ENCODE measurements at places on chromosomes 7 and 10.
A peak's percentile ranks its signal among the peaks of the same experiment; 100 is the strongest.

- no peak for DNase-seq
These were observed at the start of gene PAXIP1 for GRCh38 chr7:155003092-155003375. TSS of gene PAXIP1 (minus strand) at chr7:155003124. CDS start at chr7:155002929, 195 bp downstream.

DNA sequence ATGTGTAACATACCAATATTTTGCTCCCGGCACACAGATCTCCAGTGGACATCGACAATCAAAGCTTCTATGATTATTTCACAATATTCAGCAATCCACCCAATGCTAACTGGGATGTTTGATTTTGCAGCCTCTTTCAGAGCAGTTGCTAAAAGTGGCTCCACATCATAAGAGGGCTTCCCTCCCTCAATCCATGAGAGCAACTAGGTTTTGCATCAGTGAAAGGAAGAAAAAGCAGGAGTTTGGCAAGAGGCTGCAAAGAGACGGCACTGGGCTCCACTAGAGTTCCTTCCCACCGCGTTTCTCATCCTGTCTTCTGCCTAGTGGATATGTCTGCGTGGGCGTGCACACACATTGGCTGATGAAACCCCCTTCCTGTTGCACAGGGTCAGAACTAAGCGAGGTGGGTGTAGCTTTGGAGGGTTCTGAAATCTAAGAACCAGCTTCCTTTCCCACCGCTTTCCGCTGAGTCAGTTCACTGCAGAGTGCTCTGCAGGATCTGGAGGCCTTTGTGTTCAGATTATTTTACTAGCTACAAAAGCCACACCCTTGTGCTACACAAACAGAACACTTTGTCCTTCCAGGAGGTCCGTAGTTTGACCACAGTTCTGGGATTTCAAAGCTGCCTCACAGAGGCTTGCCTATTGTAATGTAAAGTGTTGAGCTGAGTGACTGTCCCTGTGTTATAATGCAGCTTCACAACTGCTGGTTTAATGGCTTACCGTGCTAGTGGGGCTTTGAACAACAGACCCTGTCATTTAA is 28.1 kb downstream of the ARL4A start:
- peak; percentile 12 for DNase-seq

DNA sequence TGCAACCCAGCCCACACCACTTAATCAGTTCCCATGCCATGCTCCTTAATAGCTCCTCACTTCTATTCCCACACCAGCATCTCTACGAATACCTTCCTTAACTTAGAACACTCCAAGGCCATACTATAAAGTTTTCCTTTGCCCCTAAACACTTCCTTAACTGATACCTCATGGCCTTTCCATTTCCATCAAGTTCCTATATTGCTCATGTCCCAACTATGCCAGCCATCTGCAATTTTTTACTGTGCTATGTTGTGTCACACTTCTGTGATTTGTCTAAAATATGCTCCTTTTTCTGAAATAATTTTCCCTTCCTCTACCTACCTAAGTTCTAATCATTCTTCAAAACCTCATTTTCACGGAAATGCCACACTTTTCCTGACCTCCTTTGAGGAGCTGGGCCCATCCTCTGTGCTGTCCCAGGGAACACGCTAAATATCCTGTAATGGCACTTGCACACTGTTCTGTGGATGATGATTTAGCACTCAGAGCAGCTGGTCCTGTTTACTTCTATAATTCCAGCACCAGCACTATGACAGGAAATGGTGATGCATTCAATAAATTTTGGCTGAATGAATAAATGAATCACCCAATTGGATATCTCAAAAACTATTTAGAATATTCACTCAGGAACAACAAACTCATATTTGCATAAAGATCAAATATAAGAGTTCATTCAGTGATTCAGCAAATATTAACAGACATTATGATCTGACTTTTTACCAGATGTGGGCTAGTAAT is 266.5 kb upstream of the HGF start:
- no peak for DNase-seq

GRCh38 chr7:106775552-106775936 is 89.5 kb upstream of the PIK3CG start:
- DNase-seq, result no peak

DNA sequence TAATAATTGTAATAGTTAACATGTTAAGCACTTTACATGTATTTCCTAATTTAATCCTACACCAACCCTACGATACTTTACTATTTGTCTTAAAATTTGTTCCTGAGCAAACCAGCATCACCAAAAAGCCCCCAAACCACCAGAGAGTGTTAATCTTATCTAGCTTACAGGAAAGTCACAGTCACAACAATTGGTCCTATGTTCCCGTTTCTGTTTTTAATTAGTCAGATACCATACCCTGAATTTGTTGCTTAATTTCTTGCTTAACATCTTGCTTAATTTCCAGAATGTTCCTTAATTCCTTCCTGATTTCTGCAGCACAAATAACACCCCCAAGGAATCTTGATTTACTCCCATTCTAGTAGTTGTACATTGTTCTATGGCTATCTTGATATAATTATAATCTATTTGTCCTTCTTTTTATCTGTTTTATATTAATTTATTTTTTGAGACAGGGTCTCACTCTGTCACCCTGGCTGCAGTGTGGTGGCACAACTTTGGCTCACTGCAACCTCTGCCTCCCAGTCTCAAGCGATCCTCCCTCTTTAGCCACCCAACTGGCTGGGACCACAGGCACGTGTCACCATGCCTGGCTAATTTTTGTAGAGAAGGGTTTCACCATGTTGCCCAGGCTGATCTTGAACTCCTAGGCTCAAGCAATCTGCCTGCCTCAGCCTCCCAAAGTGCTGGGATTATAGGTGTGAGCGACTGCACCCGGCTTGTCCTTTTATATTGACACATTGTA is 6.6 kb upstream of the PDSS1 start:
- no peak for DNase-seq

DNA sequence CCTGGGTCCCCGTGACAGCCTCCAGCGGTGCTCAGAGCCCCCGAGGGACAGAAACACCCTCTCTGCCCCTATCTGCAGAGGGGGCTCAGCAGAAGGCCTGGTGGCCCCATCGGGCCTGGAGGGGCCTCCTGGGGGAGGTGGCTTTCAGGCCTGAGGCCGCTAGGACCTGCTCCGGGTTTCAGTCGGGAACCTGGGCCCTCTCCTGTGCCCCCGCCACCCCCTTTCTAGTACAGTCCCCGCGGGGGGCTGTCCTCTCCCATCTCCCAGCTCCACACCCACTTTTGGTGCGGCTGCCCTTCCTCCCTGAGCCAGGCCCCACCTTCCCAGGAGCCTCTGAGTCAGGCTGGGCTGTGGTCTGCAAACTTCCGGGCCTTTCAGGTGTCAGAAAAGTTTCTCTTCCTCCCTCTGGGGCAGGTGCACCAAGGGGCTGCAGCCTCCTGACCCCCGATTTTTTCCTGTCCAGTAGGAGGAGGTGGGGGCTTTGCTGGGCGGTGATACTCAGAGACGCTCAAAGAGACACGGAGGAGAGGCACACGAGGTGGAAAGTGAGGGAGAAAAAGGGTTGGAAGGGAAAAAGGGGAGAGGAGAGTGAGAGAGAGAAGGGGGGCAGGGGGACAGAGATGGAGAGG is 692 bp downstream of the CARD11 start:
- no peak for DNase-seq

- DNase-seq, result no peak
These were observed 141.4 kb downstream of the ARHGAP22 start for GRCh38 chr10:48463318-48464003.

GRCh38 chr10:102603946-102604345 is 40.3 kb upstream of the TRIM8 start:
- DNase-seq, result no peak

- no peak for DNase-seq
These were observed 297.8 kb upstream of the PRKCQ start for GRCh38 chr10:6877722-6878392.

- DNase-seq, result no peak
These were observed 20.5 kb upstream of the MLXIPL start for GRCh38 chr7:73644688-73645286.

DNA sequence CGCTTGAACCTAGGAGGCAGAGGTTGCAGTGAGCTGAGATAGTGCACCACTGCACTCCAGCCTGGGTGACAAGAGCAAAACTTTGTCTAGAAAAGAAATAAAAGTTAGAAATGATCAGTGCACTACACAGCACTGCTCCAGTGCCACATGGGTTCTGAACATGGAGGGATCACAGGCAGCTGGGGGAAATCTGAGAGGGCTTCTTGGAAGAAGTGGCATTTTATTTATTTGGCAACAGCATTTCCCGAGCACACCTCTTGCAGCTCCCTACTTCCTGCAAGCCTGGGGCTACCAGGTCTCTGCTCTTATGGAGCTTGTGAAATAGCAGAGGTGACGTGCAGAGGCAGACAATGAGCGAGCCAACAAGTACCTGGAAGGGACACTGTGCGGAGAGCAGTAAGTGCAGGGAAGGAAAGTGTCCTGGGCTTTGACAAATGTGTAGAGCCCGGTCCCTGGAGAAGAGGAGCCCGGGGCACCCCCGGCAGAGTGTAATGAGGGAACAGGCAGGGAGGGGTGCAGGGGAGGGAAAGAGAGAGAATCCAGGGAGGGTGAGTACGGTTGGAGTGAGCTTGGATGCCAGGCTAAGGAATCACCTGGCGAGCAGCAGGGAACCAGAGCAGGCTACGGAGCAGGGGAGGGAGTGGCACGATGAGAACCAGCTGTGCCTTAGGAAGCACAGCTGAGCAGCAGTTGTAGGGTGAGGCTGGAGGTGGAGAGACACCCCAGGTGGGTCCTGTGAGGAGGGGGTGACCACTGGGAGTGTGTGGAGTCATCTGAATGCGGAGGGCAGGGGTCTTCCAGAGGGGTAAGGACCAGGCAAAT is 104.6 kb upstream of the CTBP2 start:
- DNase-seq, result no peak

DNA sequence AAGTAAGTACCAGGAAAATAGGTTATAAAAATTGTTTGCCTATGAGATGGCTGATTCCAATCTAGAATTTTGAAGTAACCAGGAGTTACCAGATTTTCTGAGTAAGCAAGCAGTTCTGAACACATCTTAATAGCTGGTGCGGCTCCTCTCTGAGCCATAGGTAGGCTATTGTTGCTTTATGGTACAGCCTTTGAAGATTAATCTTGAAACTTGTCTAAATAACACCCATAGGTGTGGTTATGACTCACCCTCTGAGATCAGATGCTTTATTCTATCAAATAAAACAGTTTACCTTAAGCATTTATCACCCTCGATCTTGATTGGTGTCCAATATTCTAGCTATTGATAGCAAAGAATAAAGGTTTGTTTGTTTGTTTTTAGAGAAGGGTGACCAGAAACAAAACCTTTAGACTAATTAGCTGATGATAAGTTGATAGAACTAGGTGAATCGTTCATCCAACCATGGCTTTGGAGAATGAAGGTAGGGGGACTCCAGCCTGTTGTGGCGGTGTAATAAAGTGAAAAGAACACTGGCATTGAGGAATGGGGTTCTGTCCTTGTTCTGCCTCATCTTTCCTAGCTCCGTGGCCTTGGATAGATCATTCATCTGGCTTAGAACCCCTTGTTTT is 72.2 kb downstream of the VTI1A start:
- DNase-seq, result no peak

GRCh38 chr7:17434191-17434590 is 135.7 kb downstream of the AHR start:
- DNase-seq, result no peak

DNA sequence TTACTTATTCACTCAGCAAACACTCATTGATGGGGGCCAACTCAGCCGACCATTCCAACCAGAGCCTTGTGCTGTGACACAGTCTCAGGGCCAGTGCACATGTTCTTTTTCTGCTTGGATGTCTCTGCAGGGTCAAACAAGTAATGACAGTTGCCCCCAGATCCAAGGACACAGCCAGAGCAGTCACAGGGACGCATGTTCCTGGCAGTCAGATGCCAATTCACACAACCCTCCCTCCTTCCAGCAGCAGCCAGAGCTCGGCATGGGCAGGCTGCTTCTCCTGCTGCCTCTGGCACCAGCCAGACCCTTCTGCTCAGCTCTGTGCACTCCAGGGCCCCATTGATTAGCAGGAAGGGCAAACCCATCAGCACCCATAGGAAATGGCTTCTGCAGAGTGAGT is 20.3 kb downstream of the DRGX start:
- DNase-seq, result no peak

GRCh38 chr7:14432924-14433323 is 443.5 kb upstream of the ETV1 start:
- DNase-seq, result no peak

GRCh38 chr7:99433158-99433557 is 5.4 kb downstream of the PTCD1 start:
- DNase-seq, result no peak

- no peak for DNase-seq
These were observed 84.1 kb downstream of the DOCK4 start for GRCh38 chr7:112122144-112122543.

DNA sequence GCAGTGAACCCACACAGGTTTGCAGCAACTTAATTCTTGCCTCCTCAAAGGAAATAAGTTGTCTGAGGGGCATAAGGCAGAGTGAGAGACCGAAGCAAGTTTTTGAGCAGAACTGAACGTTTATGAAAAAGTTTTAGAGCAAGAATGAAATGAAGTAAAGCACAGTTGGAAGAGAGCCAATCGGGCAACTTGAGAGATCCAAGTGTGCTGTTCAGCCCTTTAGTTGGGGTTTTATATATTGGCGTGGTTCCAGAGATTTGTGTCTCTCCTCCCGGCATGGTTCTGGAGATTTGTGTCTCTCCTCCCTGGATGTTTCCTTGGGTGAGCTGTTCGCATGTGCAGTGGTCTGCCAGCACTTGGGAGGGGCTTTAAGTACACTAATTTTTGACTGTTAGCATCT is 141.4 kb upstream of the DGKB start:
- DNase-seq, result no peak

DNA sequence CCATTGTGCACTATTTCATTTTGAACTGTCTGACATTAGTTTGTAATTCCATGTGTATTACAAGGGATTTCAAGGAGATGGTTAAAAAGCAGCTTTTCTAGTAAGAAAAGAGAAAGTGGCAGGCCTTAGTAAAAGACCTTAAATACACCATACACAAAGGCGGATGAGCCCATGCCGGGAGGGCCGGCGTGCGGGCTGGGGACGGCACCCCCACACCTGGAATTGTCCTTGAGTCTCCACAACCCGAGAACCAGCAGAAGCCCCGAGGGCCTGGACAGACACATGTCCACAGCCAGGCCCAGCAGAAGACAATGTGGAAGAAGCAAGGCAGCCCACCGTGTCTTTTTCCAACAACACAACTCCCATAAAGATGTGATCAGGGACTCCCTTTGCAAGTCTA is 123.7 kb upstream of the TCERG1L start:
- no peak for DNase-seq

DNA sequence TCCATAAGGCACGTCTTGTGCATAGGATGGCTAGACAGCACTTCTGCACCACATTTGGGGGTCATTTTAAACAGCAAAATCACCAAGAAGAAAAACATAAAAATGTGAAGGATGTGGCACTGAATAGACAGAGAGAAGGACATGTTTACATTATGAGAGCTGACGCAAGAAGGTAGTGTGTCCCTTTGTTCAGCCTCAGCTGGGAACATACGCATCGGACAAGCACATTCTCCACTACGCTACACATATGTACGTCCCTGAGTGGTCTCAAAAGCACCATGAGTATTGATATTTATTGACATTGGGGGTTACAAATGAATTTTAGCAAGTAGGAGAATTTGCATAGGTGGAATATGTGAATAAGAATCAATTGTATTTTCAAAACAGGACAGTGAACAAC is 20.2 kb downstream of the DDC start:
- no peak for DNase-seq

GRCh38 chr10:99938563-99938962 is 71.2 kb downstream of the DNMBP start:
- DNase-seq, result no peak
